ENCODE measurements at places on chromosomes 3 and 15. TPM values are rescaled to one million over a fixed set of nuclear protein-coding genes. Genes with fewer than 3 reads are reported as not detected.

DNA sequence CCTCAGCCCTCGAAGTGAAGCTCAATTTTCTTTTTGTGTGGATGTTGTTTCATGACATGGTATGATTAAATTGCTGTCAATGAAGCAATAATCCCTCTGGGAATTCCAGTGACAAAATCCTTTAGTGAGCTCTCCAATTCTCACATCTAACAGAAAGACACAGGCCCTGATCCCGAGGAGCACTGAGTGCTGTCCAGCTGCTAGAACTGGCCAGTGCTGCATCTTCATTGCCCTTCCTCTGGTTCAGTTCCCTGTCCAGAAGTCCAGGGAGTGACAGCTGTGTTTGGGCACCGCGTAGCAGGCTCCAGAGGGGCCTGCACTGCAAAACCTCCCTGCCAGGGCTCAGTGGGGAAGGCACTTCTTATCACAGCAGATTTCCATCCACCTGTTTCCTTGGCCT lies 516.8 kb upstream of the ATP11B start:
- DNase-seq = no peak

The PEAK1 gene
- 10.1 TPM for total RNA-seq

The FRMD5 gene
- total RNA-seq = 0.08 TPM

The MKRN3 gene
- total RNA-seq = 10.9 TPM

DNA sequence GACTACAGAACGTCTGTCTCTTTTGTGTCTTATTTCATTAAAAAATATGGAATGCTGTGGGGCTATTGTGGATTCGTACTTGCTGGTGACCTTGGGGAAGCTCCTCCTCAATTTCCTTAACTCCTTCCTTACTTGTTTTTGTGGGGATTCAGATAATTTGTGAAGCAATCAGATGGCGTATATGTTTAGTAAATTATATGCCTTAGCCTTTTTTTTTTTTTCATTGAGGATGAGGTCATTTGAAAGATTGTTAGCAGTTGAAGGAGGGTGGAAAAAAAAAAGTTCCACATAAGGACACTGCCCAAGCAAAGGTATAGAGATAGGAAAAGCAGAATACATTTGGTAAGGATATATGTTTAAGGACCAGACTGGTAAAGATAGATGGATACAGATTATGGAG lies 3.3 kb downstream of the RNF13 start:
- no peak for DNase-seq

The HCN4 gene
- total RNA-seq = not detected

- peak; percentile 58 for DNase-seq
These were observed 802.6 kb upstream of the ALCAM start for GRCh38 chr3:104564045-104564643.

The STX19 gene
- total RNA-seq = not detected

GRCh38 chr3:133503409-133503808 lies 70.1 kb upstream of the CDV3 start:
- no peak for DNase-seq
